ENCODE measurements at places on chromosomes 1 and 21. TPM values are rescaled to one million over a fixed set of nuclear protein-coding genes. Genes with fewer than 3 reads are reported as not detected.

The YIPF1 gene
- total RNA-seq, result 17.2 TPM

- no peak overlapping the region for H3K4me3 ChIP-seq
- H3K36me3 ChIP-seq, result no peaks in the 10 kb centered on the region
- no peak overlapping the region for H3K27ac ChIP-seq
- DNase-seq, result no peak
- H3K27me3 ChIP-seq, result no peaks in the 10 kb centered on the region
- no peaks in the 10 kb centered on the region for H3K4me1 ChIP-seq
These were observed 205.6 kb downstream of the HIVEP3 start for GRCh38 chr1:41713141-41713540.

GRCh38 chr1:166969074-166969677 lies 6.2 kb downstream of the ILDR2 start:
- peaks cover 6% of the 10 kb centered on the region for H3K27me3 ChIP-seq
- no peak for DNase-seq
- no peak overlapping the region for H3K27ac ChIP-seq
- H3K36me3 ChIP-seq, result no peaks in the 10 kb centered on the region
- peaks cover 4% of the 10 kb centered on the region for H3K4me1 ChIP-seq
- H3K4me3 ChIP-seq, result no peak overlapping the region

DNA sequence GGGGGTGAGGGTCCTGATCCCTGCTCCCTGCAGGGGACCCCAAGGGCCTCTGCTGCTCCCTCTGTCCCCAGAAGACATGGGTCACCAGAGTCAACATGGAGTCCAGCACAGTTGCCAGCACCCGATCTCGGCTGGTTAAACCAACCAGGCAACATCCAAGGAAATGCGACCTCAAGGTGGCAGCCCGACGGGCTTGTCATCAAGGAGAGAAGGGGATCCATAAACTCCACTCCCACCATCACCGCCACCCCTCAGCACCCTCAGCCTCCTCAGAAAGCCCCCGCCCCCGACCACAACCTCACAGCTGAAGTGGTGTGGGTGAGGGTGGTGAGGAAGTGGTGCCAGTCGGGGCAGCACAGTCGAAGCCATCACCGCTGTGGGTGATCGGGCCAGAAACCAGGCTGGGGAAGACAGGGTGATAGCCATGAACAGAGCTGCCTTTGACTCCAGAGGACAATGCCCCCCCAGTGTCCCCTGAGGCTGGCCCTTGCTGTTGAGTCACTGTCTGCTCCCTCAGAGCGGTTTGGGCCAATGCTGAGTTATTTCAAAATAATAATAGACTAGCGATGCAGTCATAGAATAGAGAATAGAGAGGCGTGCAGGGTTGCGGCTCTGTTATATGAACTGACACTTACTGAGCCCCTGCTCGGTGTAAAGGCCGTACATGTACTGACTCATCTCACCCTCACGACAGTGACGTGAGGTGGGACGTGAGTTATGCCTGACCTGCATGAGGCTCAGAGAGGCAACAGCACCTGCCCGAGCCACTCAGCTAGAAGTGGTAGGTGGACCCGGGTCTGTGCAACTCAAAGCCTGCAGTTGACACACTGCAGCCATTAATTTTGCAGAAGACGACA lies 88.7 kb upstream of the IFFO2 start:
- no peaks in the 10 kb centered on the region for H3K36me3 ChIP-seq
- H3K27ac ChIP-seq, result no peak overlapping the region
- H3K27me3 ChIP-seq, result peaks cover 12% of the 10 kb centered on the region
